ENCODE measurements at places on chromosomes 3 and 15.

DNA sequence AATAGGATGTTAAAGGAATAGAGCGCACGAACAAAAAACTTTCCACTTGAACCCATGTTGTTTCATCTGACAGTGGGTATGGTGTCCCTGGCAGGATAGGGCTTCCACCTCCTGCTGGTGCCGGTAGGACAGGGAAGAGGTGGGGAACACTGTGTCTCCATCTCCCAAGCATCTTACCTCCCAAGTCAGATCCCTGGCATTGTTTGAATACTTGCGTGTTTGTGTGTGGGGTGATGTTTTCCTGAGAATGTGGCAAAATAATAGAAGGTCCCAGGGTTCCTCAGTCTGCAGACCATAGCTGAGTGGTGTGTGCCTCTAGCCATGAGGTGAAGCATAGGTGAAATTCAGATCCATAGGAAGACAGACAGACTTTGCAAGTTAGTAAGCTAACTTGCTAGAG lies 119.4 kb downstream of the IGF1R start:
- no peak for ATAC-seq

GRCh38 chr3:145739926-145740325 lies 421.1 kb downstream of the PLOD2 start:
- no peak for ATAC-seq

DNA sequence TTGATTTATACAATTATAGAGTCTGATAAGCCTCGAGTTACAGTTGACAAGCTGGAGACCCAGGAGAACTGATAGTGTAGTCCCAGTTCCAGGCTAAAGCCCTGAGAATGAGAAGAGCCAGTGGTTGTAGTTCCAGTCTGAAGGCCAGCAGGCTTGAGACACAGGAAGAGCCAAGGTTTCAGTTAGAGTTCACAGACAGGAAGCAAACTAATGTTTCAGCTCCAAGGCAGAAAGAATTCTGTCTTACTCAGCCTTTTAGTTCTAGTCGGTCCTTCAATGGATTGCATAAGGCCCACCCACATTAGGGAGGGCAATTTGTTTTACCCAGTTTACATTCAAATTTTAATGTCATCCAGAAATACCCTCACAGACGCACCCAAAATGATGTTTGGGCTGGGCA lies 102.7 kb downstream of the CDIN1 start:
- ATAC-seq = no peak

- no peak for ATAC-seq
Observed at GRCh38 chr3:12965999-12966846, 107.0 kb downstream of the IQSEC1 start.

- ATAC-seq = no peak
Observed at GRCh38 chr3:86653661-86654205, 337.2 kb downstream of the VGLL3 start.

GRCh38 chr15:69135499-69135898 lies 24.9 kb upstream of the GLCE start:
- ATAC-seq = no peak

DNA sequence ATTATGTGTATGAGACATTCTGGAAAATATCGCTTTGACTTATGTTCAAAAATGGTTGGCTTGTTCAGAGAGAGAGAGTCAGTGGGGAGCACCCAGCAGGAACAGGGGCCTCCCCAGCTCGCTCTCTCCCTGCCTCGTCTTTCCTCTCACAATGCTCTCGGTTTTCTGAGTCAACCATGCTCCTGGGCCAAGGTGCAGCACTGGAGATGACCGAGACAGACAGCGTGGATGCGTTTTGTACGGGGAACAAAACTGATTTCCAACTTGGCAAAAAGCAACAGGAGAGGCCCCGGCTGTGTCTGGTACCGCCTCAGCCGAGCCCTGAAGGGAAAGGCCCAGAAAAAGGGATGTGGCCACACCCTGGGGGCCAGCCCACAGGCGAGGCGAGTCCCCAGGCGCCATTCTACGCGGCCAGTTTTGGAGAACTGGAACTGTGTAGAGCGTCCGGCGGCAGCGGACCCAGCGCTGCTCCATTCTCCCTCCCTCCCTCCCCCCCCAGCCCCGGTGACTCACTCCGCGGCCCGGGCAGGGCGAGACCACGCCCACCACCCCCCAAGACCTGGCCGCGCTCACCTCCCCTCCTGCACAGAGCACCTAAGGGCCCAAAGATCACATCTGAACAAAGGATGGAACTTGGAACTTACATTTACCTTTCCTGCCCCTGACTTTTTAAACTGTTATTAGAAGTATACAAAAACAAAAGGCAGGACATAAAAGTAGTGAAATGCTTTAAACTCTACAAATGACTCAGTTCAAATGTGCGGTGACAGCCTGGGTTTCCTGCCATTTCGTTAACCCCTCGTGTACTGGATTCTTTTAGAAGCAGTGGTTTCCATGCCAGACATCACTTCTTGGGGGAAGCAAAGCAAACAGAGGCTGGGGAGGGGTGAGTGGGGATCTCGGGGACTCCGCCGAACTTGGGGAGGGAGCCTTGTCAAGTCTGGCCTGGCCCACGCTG lies 12.7 kb downstream of the ATP10A start:
- ATAC-seq = peak; percentile 52

- ATAC-seq = no peak
Observed at GRCh38 chr3:142898346-142899213, 9.7 kb upstream of the PCOLCE2 start.

GRCh38 chr15:74964794-74965193 lies 8.2 kb upstream of the RPP25 start:
- ATAC-seq = no peak

DNA sequence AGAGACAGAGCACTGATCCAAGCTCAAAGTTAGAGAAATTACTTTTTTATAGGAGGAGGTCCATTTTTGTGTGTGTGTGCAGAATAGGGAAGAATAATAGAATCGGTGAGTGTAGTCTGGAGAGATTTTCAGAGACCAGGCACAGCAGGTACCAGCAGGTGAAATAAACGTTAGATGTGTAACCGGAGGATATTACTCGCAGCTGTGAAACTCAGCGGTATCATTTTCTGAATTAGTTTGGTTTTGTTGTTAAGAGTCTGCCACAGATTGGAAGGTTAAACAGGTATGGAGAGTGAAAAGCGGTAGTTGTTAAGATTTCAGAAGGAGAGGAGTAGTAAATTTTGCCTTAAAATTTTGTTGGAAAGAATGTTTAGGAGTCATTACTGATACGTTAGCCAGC lies 69.9 kb downstream of the RGMA start:
- ATAC-seq = no peak

All from SK-N-SH treated with all-trans-retinoic acid at 6 μM for 48 hours (cell line).